HL-60 (cell line): ENCODE measurements at places on chromosomes 6 and 20.

GRCh38 chr20:60064554-60065196 is 106.5 kb downstream of the CDH26 start:
- DNase-seq: no peak

DNA sequence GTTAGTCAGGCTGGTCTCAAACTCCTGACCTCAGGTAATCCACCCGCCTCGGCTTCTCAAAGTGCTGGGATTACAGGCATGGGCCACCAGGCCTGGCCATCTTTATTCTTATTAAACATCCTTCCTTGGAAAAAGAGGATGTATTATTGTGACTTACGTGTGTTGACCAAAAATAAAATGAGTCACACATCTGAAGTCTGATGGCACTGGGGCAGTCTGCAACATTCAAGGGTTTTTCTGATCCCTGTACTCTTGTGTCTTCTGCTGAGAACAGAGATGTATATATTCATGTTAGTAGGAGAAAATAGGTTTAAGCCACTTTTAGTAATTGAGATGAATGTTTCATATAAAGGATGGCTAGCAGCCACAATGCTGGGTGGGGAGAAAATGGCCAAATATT is 129.9 kb upstream of the RIPOR2 start:
- DNase-seq: no peak

- DNase-seq: no peak
Observed at GRCh38 chr20:37987602-37988290, 45.5 kb downstream of the TTI1 start.

DNA sequence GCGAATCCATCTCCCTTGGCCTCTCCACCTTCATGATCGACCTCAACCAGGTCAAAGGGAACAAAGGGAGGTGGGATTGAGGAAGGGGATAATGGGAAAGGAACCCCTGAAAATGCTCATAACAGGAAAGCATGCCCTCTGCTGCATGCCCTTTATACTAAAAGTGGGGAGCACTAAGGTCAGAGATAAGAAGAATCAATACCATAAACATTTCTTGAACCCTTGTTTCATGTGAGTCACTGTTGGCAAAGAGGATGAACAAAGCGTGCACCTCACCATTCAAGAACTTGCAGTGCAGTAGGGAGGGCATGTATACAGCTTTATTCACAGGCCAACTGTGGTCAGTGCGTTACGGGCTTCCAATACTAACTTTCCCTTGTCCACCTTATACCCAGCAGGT is 1.7 kb upstream of the SAPCD1 start:
- no peak for DNase-seq

DNA sequence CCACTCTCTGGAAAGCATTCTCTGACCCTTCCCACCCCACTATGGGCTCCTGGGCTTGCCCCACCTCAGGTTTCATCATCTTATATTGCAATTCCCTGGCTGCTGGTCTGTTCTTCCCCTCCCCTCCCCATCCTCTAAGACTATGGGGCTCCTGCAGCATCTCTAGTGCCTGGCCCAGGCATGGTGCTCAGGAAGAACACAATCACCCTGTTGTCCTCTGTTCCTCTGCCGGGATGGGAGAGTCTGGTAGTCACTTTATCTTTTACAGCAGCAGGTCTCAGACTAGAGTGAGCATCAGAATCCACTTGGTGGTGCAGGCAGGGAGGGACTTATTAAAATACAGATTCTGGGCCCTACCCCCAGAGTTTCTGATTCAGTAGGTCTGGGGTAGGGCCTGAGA is 5.0 kb upstream of the LPIN3 start:
- DNase-seq: no peak

- DNase-seq: no peak
Observed at GRCh38 chr20:34301587-34302311, 1.4 kb downstream of the AHCY start.

DNA sequence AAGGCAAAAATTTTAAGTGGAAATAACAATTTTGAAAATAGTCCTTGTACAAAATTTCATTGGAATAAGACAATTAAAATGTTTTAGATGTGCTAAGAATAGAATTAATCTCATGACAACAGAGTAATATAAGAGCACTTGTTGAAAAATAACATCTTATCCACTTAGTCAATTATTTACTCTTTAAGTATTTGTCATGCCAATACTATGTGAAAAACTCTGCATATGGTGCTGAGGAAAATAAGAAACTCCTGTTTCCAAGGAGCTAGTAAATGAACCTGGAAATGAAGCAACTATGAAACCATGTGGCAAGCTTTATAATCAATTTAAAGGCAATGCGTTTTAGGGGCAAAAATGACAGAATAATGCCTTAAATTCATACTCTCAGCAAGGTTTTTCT is 42.7 kb upstream of the HCRTR2 start:
- DNase-seq: no peak
